ENCODE measurements at places on chromosomes 16 and 17.

DNA sequence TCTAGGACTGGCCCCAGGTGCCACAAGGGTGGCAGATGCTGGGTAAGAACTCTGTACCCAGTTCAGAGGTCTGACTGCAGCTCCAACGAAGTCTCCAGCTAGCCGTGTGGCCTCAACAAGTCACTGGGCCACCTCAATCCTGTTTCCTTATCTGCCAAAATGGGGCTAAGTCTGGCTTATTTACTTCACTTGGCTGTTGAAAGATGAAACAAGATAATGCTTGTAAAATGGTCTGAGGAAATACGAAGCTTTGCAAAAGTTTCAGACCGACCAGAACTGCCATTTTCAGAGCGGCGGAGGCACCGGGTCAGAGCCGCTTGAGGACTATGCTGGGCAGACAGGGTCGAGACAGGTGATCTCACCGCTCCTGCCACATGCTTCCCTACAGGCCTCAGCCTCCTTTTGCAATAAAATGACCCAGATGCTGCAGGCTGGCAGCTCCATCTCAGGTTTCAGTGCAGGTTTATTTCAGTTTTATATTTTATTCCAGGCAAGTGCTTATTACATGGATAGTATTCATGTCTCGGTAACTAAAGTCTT, 17.2 kb downstream of the MNT start:
- DNase-seq = no peak

DNA sequence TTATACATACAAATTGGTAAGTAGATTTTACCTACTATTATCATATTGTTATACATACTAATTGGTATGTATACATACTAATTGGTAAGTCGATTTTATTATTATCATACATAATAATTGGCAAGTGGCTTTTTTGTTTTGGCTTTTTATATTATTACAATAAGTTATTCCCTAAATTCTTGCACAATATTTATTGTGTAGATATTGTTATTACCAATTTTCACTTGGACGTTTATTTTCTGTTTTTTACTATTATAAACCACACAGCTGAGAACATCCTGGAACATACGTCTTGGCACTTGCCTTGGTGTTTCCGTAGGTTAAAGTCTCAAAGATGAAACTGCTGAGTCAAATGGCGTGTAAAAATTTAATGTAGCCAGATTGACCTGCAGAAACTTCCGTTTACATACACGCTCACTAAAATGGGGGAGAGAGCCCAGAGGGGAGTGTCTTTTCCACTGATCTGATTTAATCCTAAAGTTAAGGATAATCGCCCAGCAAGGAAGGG, 18.9 kb downstream of the GNGT2 start:
- no peak for DNase-seq

GRCh38 chr16:14186007-14186794, 115.1 kb downstream of the MRTFB start:
- peak; percentile 88 for DNase-seq

GRCh38 chr16:31365131-31365865, 10.3 kb downstream of the ITGAX start:
- no peak for DNase-seq

DNA sequence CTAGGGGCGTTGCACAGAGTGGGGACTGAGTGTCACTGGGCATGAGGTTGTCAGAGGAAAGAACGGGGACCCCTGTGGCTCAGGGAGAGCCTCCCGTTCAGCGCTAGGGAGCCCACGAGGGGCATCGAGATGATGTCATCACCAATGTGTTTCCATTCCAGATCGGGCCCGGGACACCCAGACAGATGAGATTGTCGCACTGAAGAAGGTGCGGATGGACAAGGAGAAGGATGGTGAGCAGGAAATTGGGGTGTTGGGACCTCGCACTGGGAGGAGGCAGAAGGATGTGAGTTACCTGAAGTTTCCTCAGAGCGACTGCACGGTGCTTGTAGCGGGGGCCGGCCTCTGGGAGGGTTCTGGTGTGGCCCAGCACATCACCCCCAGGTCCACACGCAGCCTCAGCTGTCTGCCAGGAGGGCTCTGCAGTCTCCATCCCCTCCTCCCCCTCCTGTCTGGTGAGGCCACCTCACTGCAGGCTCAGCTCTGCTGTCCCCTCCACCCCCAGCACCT, 4.0 kb downstream of the CDK10 start:
- DNase-seq = no peak

DNA sequence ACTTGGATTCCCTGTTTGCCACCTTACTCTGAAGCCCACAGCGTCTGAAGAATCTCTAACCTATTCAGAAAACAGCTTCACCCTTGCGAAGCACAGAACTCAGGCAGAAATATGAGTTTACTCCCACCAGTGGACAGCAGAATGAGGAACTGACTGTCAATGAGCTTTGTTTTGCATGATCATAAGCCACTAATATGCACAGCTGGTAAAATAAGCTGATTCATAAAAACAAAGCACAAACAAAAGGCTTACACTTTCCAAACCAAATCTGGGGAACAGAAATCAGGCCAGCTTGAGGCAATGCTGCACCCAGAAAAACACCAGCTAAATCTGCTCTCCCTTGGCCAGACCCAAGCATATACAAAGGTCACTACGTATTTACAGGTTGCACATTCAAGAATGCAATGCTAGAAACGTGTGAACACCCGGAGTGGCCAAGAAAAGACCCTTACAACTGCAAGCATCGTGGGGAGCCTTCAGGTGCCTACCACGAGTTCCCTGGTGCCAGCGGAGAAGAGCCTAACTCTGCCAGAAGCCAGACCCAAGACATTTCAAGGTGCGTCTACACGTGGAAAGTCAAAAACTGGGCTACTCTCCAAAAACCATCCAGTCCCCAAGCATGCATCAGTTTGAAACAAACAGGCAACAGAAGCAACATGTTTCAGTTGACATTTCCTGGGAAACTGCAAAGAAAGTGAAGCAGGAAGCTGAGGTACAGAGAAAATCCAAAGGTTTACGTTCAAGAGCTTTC, 207.1 kb downstream of the ZFHX3 start:
- no peak for DNase-seq

Data from NCI-H2227 treated with DMSO at 0.1 percent for 48 hours (cell line).